CD4-positive, alpha-beta T cell treated with Interleukin-21 for 1 hour (primary cell): ENCODE measurements at places on chromosomes 2 and 18.

- DNase-seq, result no peak
Observed at GRCh38 chr2:172742931-172743540, 7.4 kb downstream of the RAPGEF4 start.

DNA sequence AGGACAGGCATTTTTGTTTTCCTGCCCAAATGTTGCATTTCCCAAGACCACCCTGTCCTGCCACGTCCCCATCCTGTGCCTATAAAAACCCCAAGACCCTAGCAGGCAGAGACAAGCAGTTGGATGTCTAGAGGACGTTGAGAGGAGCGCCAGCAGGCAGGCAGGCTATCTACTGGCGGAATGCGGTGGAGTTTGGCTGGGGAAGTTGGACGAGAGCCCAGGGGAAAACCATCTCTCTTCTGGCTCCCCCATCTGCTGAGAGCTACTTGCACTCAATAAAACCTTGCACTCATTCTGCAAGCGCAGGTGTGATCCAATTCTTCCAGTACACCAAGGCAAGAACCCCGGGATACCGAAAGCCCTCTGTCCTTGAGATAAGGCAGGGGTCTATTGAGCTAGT is 72.5 kb downstream of the ARL6IP6 start:
- no peak for DNase-seq

DNA sequence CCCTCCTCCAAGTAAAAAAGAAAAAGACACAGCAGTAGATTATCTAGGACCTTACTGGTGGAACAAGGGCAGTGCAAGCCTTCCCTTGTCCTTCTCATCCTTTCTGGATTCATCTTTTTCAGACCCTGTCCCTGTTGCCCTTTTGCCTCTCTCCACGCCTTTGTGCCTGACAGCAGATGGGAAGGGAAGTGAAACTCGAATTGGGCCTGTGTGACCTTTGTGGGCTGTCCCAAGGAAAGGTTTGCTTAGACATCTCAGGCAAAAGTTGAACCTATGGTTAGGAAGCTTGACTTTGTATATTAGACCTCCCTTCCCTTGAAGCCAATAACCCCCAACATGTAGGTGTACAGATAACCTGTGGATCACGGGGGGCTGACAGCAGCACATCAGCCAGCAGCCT is 185.3 kb downstream of the PRKCE start:
- DNase-seq, result no peak

GRCh38 chr2:157439824-157440186 is 4.1 kb downstream of the CYTIP start:
- peak; percentile 63 for DNase-seq

DNA sequence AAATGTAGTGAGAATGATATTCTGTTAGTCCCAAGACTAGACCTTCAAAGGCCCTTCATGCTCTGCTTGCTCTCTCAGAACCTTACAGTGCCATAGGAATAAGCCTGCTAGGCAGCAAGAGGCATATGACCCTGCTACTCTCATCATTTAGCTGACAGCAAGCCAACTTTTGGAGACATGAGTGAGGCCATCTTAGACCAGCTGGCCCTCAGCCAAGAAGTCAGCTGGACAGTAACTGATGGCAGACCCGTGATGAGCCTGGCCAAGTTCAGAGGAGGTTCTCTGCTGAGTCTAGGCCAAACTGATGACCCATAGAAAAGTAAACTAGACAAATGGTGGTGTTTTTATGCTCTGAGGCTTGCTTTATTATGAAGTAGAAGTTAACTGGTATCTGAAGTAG is 82.6 kb downstream of the C18orf54 start:
- no peak for DNase-seq

DNA sequence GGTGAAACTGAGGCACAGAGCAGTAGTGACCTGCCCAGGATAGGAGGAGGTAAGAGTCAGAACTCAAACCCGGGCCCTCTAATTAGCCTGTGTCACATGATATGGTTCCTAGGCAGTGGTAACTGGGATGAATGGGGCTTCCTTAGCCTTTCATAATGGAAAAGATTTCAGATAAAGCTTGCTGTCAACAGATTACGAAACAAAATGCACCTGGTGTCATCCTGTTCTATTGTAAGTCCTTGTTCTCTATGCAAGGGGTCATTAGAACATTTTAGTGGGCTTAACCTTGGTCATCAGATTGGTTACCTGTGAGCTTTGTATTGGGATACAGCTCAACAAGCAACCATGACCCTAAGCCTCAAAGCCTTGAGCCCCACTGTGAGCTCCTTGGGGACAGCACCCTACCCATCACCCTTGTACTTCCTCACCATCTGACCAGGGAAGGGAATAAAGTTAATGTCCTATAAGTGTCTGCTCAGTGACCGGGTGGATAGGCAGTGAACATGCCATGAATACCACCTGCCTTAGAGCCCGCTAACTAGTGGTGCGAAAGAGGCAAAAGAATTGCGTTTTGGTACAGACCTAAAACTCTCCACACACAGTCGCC is 70.3 kb upstream of the RMDN2 start:
- DNase-seq, result no peak

GRCh38 chr2:47354013-47354847 is 48.7 kb upstream of the MSH2 start:
- DNase-seq, result no peak

DNA sequence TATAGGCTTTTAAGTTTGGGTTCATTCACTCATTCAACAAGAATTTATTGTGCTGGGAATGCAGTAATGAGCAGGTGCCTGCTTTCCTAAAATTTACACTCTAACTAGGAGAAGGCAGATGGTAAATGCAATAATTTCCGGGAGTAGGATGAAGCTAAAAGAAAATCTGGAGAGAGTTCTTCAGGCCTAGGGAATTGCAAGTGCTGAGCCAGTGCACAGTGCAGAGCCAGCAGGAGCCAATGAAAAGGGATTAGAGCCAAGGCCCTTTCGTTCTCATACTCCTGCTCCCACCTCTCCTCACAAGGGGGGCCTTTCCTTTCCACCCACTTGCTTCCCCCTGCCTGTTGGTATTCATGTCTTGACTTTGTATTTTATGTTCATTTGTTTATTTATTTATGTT is 55.1 kb downstream of the CFAP221 start:
- DNase-seq, result no peak

- DNase-seq, result no peak
Observed at GRCh38 chr2:207202645-207203044, 36.9 kb upstream of the KLF7 start.

DNA sequence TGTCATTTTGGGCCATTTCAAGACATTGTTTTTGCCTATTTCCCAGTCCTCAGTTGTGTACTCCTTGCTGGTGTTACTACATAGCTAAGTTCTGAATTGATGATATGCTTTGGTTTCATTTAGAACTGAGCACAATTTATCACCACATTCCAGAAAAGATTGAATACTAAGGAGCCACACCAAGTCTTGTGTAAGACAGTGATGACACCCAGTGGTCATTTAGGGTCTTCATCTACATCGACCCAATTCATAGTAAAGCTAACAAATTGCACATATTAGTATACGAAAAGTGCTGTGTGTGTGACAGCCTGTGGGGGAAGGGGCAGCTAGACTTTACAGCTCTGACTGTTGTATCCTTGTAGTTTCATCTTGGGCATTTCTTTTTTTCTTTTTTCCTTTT is 10.9 kb upstream of the DLX2 start:
- no peak for DNase-seq

DNA sequence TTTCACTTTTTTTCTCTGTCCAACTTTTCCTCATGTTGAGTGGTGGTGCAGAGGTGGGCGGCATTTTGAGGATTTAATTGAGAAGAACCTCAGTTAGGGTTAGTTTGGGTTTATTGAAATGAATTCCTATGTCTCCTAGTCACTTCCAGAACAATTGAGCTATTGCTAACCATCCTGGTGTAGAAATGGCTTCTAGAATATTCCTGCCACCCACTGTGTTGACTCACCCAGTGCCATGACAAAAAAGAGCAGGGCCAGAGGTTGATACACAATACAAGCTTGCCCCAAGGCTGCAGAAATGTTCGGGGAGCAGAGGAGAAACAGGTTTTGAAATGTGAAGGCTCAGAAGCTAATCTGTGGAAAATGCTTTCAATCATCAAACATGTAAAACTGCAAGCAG is 167.1 kb upstream of the TRIB2 start:
- no peak for DNase-seq

DNA sequence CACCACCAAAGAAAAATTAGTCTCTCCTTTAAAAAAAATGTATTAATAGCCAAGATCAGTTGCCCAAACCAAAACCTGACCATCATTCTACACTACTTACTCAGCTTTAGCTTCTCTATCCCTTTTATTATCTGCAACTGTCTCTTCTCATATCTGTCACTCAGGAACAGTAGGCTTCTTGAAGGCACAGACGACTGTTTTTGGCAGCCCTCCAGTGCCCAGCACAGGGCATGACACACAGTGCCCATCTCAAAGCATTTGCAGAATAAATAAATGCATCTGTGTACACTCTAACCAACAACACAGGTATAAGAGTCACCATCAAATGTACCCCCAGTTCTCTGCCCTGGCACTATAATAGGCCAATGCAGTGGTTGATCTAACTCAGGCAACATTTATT is 117.2 kb downstream of the UXS1 start:
- DNase-seq, result no peak

- DNase-seq, result no peak
Observed at GRCh38 chr2:33636001-33636400, 36.9 kb upstream of the FAM98A start.

DNA sequence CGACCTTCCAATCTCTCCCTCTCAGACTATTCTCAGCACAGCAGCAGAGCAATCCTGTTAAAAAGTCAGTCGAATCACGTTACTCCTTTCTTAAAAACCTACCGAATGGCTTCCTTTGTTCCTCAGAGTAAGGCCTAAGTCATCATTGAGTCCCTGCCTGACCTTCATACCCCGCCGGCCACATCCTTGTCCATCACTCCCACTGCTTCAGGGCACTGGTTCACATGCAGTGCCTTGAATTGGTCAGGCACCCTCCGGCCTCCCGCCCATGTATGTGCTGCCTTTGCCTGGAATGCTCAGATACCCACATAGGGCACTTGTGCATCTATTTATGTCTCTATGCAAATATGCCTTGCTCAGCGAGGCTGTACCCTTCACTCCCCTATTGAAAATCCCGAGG is 206.4 kb downstream of the DLGAP1 start:
- DNase-seq, result no peak
